Common myeloid progenitor, CD34-positive (primary cell): ENCODE measurements at places on chromosomes 16 and 17.

DNA sequence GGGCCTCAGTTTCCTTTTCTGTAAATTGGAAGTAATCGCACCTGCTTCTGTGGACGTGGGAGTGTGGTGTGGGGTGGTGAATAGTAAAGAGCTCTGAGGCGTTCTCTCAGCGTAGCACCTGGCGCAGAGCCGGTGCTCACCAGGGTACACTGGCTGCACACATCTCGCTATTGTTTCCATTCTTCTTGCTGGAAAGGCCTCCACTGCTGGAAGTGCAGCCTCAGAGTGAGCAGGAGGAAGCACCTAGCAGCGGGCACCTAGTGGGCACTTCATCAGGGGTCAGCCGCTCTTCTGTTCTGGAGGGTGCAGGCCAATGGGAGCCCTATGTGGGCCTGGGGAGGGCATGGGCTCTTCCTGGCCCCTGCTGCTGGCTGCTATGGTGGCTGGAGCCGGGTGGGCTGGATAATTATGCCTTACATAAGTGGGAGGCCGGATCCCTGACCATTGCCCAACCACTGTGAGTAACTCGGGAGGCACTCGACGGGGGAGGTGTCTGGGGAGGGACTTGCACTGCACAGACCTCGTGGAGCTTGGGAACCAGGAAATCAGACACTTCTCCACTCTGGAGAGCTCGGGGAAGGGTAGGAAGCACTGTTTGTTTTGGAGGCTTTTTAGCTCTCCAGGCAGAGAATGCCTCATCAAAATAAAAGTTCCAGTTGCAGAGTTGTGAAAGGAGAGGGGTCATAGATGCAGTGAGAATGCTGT, 1.7 kb downstream of the MAP2K3 start:
- peak; percentile 33 for DNase-seq

DNA sequence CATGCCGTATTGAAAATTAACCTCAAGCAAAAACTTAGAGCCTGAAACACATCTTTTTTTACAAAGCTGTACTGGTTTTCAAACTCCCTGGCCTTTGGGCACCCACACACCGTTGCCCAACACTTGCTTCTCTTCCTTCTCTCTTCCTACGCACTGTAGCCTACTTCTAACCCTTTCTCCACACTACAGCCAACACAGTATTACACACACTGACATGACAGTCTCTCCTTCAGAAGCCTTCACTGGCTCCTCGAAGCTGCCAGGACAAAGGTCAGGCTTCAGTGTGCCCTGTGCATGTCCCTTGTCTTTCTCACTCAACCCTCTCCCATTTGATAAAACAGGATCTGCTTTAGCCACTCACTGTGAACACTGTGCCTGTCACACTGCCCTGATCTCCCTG, 8.0 kb downstream of the FANCA start:
- no peak for DNase-seq

- DNase-seq: no peak
Observed at GRCh38 chr16:49333259-49333597, 40.4 kb upstream of the C16orf78 start.

- no peak for DNase-seq
Observed at GRCh38 chr17:61443475-61443882, 8.7 kb upstream of the TBX4 start.

- DNase-seq: no peak
Observed at GRCh38 chr17:62630365-62631085, 3.1 kb downstream of the MRC2 start.
